ENCODE measurements at places on chromosomes 2 and 18.

DNA sequence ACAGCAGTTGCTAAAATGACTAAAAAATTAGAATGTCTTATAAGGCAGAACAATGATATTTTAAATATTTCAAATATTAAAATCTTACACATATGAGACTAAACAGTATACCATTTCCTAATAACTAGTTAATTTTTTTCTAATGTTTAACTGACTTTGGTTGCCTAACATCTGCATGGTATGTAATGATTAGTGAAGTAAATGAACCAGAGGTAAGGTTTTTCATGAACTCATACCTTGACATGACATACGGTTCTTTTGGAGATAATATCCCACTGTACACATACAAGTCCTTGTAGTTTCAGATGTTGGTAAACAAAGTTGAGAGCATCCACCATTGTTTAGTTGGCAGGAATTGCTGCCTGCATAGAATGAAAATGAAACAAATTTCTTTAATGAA lies 1360.2 kb downstream of the LRP1B start:
- no peak for DNase-seq

DNA sequence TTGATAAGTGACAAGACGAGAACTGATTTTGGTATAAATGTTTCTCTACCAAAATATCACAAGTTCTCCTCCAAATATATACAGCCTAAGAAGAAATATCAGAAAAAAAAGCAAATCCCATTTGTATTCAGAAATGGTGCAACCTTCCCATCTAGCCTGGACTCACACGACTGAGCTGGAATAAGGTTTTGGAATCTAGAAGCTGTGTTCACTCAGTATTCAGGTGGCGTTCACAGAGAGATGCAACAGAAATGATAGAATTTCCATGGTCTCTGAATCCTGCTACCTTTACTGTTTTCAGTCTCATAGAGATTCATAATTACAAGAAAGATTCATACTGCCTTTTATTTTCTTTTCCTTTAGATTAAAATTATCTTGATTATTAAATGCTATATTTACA lies 347.2 kb upstream of the TRIB2 start:
- DNase-seq, result no peak

DNA sequence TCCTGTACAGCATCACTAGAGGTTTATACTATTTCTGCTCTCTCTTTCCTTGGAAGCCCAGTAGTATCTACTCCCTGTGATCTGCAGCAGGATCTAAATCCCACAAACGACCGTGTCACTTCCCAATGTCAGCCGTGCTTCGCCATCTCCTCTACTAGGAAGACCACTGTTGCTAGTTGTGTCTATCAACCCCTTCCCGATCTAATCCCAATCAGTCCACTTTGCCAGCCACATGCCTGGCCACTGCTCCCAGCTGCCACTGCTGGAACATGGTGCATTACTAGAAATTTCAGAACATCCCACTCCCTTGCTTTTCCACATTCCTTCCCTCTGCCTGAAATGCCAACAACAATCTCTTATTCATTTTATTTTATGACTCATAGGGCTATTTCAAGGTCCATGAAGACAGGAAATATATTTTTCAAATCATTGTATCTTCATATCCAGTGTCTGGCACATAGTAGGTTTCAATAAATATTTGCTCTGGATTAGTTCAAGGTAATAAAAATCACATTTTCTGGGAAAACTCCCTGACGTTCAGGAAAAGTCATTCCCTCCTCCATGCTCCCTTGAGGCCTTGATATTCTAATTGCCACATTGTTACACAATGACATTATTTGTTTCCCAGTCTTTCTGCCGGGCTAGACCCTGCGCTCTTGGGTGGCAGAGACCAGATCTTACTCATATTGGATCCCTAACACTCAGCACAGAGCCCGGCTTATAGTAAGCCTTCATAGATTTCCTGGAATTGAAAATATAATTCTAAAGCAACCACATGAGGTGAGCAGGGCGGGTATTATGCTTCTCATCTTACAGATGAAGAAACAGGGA lies 2.1 kb upstream of the TRIB2 start:
- no peak for DNase-seq

DNA sequence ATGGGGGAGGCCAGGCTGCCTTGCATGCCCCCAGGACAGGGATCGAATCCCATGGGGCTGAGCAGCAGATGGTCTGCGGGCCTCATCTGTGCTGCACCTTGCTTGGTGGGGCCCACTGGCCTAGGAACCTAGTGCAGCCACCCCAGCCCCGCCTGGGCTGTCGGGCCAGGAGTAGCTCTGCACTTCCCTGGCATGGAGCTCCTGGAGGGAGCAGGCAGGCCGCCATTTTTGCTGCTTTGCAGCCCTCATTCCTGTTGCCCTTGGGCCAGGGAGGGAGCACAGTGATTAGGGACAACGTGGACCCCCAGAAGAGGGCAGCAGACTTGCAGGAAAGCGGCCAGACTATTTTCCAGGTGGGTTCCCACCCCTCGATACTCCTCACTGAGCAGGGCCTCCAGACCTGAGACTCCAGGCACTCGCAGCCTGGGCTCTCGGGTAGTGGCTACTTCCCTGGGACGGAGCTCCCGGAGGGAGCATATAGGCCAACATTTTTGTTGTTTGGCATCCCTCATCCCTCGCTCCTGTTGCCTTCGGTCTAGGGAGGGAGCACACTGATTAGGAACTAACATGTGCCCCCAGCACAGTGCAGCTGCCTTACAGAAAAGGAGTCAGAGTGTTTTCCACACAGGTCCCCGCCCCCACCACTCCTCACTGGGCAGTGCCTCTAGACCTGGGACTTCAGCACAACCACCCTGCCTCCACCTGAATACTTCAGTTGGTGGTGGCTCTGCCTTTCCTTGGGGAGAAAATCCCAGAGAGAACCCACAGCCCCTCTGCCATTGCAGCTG lies 99.5 kb downstream of the MAIP1 start:
- no peak for DNase-seq

DNA sequence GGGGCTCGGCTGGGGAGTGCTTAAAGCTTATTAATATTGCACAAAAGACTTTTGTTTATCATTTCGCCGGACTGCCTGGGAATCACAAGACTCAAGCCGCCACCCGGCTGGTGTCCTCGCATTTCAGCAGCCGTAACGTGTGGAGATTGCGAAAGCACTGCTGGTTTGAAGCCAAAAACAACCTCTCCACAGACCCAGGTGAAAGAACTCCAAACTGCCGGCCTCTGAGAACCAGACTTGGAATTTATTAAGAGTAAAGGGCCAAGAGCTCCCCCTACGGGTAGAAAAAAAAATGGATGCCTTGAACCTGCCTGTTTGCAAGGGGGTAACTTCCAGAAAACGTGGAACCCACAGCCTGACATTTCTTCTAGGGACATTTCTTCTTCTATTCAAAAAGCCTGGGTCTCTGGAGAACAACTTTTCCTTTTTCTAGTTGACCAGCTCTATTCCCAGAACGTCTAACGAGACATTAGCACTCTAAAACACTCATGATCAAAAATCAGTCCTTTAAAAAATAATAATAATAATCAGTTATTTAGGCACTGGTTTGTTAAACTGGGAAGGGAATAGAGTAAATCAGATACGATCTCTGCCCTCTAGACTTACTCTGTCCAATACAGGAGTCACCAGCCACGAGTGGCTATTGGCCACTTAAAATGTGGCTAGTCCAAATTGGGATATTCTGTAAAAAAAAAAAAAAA lies 216.3 kb downstream of the C1D start:
- peak; percentile 5 for DNase-seq

DNA sequence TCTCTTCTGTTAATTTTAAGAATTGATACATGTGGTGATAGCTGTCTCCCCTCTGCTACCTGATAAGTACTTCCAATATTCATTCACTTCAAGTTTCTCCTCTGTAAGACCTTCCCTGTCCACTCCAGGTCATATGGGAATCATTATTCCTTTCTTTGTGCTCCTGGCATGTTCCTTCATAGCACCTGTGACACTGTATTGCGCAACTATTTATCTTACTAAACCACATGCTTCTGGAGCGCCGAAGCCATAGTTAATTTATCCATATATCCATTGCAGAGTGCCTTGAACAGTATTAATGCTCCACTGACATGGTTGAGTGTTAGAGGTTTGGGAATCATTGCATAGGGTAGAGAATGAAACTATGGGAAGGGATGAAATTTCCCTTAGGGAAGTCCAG lies 7.9 kb upstream of the PRKD3 start:
- DNase-seq, result no peak

- DNase-seq, result no peak
Observed at GRCh38 chr2:1641523-1641922, 102.8 kb downstream of the PXDN start.

- DNase-seq, result no peak
Observed at GRCh38 chr2:191222952-191223351, 22.3 kb upstream of the MYO1B start.

- DNase-seq, result no peak
Observed at GRCh38 chr2:110771547-110772382, 39.4 kb downstream of the ACOXL start.

DNA sequence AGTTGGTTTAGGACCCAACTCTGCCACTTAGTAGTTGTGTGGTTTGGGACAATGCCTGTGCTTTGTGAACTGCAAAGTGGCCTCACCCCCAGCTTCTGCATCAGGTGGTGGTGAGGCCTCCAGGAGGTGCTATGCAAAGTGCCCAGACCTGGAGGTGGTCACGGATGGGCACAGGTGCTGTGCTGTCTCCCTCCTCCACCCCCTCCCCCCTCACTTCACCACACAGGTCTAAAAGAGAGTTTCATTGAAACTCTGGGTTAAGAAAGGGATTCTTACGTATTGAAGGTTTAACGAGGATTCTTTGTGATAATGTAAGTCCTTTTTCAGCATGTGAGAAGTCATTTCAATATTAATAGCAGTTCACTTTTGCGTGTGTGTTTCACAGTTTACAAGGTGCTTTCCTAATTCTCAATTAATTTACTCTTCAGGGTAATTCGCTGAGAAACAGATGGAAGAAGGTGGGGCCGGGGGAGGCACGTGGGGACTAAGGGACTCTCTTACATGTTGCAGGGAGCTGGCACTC lies 369.9 kb downstream of the LPIN1 start:
- no peak for DNase-seq

DNA sequence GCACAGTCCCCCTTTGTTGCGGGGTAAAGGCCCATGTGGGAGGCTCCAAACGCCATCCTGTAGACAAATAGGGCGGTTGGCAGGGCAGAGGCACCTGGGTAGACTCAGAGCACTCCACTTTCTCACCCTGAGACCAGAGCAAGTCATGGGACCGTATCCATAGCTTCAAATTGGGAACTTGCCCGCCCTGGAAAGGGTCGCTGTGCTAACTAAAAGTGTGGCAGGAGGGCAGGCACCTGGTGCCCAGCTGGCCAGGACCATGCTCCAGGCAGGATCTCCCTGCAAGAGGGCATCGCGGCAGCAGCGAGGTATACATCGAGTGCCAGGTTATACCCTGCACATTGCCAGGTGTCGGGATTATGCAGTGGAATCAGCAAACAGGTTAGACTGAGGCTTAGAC lies 20.8 kb upstream of the SCLY start:
- DNase-seq, result no peak

DNA sequence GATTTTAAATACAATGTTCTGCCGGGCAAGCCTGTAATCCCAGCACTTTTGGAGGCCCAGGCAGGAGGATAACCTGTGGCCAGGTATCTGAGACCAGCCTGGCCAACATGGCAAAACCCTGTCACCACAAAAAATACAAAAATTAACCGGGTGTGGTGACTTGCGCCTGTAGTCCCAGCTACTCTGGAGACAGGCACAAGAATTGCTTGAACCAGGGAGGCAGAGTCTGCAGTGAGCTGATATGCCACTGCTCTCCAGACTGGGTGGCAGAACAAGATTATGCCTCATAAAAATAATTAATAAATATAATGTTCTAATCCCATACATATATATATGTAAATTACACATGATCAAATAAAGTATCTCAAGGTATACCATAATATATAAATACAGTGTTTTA lies 119.3 kb downstream of the C2orf74 start:
- no peak for DNase-seq

GRCh38 chr2:229526951-229527350 lies 187.4 kb downstream of the DNER start:
- no peak for DNase-seq

GRCh38 chr18:68728081-68728700 lies 13.3 kb upstream of the TMX3 start:
- DNase-seq, result no peak

DNA sequence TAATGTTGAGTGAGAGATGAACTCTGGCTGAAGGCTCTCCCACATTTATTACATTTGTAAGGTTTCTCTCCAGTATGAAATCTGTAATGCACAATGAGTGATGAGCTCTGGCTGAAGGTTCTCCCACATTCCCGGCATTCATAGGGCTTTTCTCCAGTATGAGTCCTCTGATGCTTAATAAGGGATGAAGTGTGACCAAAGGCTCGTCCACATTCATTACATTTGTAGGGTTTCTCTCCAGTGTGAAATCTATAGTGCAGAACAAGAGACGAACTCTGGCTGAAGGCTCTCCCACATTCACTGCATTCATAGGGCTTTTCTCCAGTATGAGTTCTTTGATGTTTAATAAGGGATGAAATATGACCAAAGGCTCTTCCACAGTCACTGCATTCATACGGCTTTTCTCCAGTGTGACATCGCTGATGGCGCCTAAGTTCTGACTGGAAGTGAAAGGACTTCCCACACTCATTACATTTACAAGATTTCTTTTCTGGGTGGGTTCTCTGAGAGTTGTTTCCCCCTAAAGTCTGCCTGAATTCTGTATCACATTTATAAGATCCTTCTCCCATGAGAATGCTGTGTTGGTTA lies 10.2 kb downstream of the ZNF514 start:
- DNase-seq, result no peak

DNA sequence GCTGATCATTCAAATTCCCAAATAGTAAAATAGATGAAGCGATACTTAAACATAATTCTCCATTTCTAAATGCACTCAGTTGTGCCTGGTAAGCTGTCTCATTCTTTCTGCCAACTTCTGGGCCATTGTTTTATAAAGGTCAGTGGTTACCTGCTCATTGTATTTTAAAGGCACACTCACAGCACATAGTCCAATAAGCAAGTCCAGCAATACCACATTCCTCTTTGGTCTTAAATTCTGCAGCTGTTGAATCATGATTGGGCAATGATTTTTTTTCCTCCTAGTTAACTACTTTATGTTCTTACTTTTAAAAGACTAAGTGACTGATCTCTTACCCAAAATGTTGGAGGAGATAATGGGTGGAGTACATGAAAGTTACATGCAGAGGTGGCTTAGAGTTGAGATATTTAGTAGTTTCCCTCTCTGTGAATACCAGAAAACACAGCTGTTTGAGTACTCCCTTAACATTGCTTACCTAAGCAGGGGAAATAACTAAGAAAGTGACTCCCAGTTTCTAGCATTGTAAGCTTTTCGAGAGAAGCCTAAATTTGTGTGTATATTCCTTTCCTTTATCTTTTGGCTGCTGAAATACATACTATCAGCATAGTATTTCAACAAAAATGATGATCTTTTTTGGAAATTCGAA lies 220.7 kb downstream of the CAMKMT start:
- no peak for DNase-seq
